Left kidney (tissue), 8 donors: ENCODE measurements at places on chromosomes 11 and 22. TPM values are rescaled to one million over a fixed set of nuclear protein-coding genes. Genes with fewer than 3 reads are reported as not detected.

Gene SCO2
- polyA plus RNA-seq, result 1.5 TPM

GRCh38 chr22:47647720-47648119, 885.3 kb downstream of the TBC1D22A start:
- no peak for DNase-seq

- no peak for DNase-seq
These were observed 30.2 kb upstream of the CLTCL1 start for GRCh38 chr22:19321757-19322156.

Gene FDX1
- 17.7 TPM for polyA plus RNA-seq

GRCh38 chr22:22590136-22590891, 31.2 kb upstream of the PRAME start:
- DNase-seq, result no peak

DNA sequence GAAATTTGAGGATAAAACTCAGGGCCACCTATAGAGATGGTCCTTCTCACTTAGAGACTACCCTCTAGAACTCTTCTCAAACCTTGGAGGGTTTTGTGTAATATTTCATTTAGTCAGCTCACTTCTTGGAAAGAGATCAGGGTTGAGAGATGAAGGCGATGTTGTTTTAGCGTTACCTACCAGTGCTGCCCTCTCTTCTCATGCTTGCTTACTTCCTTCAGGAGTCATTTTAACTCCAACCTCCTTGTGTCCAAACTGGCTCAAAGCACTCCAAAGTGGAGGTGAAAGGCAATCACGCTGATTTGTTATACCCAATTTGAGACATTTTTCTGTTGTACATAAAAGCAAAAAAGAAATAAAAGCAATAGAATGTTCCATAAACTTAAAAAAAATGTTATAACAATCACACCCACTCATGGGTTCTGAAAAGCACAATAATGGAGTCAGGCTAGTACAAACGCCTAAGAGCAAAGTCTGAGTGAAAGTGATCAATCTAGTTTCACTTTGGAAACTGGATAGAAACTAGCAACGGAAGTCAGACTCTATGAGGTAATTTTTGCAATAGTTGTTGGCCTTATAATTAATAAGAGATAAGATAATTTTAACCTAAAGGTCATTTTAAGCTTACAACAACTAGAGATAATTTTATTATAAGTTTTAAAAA, 117.1 kb downstream of the MRTFA start:
- no peak for DNase-seq

Gene DRD2
- 0.37 TPM for polyA plus RNA-seq

Gene OR4C13
- not detected for polyA plus RNA-seq

DNA sequence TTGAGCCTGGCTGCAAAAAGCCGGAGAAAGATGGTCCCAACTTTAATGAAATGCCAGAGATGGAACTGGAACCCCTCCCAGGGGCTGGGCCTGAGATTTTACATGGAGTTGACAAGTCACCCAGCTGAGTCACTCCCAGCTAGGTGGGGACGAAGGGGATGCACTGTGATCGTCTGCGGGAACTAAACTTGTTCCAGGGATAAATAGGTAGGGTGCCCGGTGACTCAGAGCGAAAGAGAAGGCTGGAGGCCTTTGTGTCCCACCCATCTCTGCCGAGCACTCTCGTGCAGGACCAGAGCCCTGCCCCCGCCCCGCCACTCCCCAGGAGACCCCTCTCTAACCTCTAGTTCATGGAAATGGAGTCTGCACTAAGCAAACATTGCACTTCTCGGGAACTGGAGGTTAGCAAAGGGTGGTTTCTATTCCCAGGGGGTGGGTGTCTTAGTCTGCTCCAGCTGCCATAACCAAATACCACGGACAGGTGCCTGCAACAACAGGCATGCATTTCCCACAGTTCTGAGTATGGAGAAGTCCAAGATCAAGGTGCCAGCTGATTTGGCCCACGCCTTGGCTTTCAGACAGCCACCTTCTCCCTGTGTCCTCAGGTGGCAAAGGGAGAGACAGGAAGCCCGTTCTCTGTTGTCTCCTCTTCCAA, 60.7 kb upstream of the FADD start:
- no peak for DNase-seq

- no peak for DNase-seq
These were observed 5.6 kb downstream of the ARHGEF17 start for GRCh38 chr11:73313652-73314051.

GRCh38 chr11:111550258-111550657, 9.7 kb downstream of the LAYN start:
- no peak for DNase-seq

DNA sequence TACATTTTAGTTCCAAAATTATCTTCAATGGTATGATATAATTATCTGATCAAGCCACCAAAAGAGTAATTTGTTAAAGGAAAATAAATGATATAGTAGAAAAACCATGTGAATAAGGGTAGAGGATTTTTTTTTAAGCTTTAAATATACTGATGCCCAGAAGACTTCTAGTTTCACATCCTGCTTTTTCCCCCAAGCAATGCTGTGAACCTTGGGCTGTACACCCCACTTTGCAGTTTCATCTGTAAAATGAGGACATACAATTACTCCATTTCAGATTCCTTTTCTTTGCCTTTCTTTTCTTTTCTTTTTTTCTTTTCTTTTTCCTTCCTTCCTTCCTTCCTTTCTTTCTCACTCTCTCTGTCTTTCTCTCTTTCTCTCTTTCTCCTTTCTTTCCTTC, 1125.4 kb downstream of the DLG2 start:
- no peak for DNase-seq

DNA sequence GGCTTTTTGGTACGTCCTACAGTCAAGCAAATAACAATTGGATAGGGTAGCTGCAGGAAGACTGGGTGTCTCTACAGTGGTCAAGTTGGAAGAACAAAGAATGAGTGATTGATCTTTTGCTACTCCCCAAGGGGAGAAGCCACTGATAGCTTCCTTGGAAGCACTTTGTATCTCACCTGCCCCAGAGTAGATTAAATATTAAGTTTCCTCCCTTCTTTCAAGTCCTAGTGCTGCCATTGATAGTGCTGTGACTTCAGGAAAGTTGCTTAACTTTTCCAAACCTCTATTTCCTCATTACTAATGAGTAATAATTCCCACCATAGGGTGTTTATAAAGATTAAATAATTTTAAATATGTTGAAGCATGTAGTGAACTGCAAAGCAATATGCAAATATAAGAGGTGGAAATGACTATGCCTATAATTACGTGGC, 35.6 kb upstream of the EHF start:
- DNase-seq, result no peak

DNA sequence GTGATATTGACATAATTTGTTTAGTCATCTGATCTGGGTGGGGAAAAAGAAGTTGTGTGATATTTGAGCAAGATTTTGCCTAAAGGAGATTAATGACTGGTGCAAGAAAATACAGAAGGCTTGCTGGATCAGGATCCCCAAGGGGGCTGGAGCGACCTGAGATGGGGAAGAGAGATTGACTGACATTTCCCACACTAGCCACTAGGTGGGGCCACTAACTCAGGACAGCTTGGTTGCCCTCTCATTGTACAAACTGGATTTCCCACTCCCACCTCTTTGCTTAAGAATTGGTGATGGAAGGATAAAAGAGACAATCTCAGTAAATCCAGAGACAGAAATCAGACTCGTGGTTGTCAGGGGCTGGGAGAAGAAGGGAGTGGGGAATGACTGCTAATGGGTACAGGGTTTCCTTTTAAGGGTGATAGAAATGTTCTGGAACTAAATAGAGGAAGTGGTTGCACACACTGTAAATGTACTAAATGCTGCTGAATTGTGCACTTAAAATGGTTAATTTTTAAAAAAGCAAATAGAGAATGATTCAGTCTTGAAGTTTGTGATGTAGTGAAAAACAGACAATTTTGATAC, 50.7 kb downstream of the CTTN start:
- DNase-seq, result no peak

- no peak for DNase-seq
These were observed 405.8 kb downstream of the NTM start for GRCh38 chr11:131776211-131776610.

DNA sequence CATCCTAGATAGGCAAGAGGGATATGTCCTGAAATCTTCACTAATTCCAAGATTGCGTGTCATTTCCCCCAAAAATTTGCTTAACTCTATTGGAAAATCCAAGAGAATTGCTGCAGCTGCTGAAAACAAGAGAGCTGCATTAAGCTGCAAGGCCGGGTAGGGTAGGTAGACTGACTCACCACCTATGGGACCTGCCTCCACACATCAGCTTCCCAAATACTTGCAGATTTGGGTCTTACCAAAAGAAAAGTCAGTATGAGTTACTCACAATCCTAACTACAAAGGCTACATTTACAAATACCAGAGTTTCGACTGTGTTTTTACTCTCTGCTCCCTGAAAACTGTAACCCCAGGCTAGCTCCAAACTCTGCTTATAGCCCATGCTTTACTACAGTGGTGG, 142.5 kb upstream of the TEAD1 start:
- no peak for DNase-seq

DNA sequence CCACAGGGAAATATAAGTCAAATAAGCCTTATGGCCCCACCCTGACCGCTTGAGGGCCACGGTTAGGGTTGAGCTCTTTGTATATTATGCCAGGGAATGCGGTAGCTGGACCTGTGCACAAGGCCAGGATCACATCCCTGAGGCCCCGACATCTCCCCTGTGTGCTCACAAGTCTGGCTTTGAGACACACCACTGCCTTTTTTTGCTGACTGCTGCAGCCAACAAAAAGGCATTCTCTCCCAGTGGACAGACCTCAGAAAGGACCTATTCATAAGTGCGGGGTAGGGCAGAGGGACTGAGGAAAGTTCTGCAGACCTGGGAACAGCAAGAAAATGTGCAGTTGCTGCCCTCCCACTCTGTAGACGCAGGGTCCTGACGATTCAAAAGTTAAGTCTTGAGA, 3.4 kb upstream of the SIDT2 start:
- no peak for DNase-seq

GRCh38 chr22:37419969-37420685, 7.2 kb downstream of the ELFN2 start:
- no peak for DNase-seq

- DNase-seq, result no peak
These were observed 34.7 kb downstream of the RNF169 start for GRCh38 chr11:74783241-74783871.

Gene TMEM191B
- polyA plus RNA-seq, result 0.50 TPM

DNA sequence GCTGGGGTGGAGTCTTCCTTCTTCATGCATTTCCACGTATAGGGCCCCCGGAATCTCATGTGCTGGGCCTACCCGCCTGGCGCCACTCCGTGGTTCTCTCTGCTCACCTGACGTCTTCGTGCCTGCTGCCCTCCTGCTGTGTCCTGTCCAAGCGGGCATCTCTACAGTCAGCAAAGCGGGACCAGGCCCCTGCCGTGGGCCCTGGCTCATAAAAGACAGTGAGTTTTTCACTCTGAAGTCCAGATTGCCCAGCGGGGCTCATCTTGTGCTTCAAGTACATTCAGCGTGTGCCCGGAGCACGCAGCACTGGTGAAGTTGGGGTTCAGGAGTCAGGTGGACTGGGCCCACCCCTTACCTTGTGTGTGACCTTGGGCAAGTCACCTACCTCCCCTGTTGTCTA, 17.4 kb downstream of the C11orf24 start:
- DNase-seq, result no peak

Gene GRAP2
- 0.57 TPM for polyA plus RNA-seq

DNA sequence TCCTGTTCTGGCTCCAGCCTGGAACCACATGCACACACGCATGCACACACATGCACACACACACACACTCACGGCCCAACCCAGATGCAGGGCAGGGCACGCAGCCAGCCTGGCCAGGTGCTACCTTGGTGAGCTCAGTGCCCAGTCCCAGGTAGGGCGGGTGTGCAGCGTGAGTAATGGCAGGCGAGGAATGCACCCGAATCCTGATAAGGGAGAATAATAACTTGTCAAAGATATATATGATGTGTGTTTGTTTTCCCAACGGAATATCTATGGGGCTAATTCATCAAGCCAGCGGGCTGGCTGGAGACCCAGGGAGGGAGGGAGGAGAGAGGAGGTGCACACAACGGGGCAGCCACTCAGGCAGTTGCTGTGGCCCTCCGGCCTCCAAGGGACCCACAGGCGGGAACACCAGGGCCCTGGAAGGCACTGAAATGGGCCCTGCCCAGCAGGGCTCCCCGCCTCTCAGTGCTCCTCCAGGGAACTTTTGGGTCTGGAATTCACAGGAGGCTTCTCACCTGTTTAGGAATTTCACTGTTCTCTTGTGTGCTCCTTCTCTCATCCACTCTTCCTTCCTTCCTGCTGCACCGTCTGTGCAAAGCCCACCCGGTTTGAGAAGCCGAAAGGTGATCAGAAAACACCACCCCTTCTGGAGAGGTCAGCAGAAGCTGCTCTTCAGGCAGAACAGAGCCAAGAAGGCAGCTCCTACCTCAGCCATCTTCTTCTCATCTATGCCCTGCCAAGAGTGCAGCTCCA, 79.0 kb downstream of the BUD13 start:
- no peak for DNase-seq

GRCh38 chr11:63858628-63859550, 20.0 kb downstream of the MARK2 start:
- no peak for DNase-seq

DNA sequence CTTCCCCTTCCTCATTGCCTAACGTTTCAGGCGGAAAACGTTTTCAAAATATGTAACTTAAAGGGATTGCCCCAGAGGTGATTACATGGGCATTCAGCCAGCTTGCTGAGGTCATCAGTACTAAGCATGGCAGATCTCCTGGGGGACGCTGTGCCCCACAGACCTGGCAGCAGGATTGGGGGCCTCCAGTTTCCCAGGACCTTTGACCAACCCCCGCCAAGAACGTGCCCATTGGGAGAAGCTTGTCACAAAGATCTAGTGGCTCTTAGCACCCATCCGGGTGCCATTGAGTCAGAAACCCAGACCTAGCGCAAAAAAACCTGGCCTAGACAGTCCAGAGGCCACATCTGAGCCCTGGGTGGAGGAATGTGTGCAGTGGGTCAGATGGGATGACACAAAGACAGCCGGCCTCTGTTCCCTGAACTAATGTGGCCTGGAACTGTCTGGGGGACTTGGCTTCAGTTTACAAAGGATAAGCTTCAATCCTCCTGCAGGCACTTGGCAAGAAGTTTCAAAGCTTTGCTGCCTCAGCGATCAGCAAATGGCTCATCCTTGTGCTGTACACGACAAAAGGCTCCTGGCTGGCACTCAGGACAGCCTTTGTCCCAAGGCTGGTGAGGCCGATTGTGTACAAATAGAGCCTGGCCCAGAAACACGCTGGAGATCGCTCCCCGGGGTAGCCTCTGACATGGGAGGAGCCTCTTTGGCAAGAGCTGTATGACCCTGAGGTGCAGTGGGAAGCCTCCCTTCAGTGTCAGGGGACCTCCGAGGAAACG, 9.5 kb downstream of the C1QTNF6 start:
- no peak for DNase-seq

- DNase-seq, result no peak
These were observed 26.7 kb downstream of the ALG8 start for GRCh38 chr11:78112582-78113275.

GRCh38 chr11:17073370-17074027, 4.0 kb downstream of the RPS13 start:
- no peak for DNase-seq

Gene KRTAP5-2
- not detected for polyA plus RNA-seq

Gene SHISAL1
- 2.3 TPM for polyA plus RNA-seq

GRCh38 chr11:119421351-119421750, 1.6 kb downstream of the THY1 start:
- no peak for DNase-seq
